Ovary (tissue), 10 donors: ENCODE measurements at places on chromosomes 2 and 18. TPM values are rescaled to one million over a fixed set of nuclear protein-coding genes. Genes with fewer than 3 reads are reported as not detected.

Gene TFPI
- total RNA-seq = 36.0 TPM

GRCh38 chr2:20222014-20222768 lies 2.7 kb downstream of the SDC1 start:
- DNase-seq = no peak

DNA sequence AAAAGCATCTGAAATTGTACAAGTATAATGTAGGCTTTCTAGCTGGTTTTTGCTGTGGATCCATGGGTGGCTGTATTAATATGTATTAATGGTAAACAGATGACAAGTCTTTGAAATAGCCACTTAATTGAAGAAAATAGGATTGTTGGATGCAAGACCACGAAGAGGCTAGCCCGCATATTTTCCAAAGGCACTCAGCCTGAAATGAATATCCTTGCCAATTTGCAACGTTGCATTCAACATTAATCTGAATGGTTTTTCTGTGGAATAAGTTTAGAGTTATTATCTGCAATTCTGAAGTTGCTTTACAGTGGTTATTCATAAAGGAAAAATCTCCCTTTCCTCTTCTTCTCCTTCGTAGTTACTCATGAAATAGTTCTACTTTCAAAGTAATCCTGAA lies 86.2 kb upstream of the SPATS2L start:
- no peak for DNase-seq

- DNase-seq = no peak
Observed at GRCh38 chr18:46160050-46160798, 56.0 kb downstream of the HAUS1 start.

GRCh38 chr18:24595561-24596031 lies 135.2 kb downstream of the HRH4 start:
- no peak for DNase-seq

- no peak for DNase-seq
Observed at GRCh38 chr2:155841442-155841841, 491.1 kb downstream of the NR4A2 start.

DNA sequence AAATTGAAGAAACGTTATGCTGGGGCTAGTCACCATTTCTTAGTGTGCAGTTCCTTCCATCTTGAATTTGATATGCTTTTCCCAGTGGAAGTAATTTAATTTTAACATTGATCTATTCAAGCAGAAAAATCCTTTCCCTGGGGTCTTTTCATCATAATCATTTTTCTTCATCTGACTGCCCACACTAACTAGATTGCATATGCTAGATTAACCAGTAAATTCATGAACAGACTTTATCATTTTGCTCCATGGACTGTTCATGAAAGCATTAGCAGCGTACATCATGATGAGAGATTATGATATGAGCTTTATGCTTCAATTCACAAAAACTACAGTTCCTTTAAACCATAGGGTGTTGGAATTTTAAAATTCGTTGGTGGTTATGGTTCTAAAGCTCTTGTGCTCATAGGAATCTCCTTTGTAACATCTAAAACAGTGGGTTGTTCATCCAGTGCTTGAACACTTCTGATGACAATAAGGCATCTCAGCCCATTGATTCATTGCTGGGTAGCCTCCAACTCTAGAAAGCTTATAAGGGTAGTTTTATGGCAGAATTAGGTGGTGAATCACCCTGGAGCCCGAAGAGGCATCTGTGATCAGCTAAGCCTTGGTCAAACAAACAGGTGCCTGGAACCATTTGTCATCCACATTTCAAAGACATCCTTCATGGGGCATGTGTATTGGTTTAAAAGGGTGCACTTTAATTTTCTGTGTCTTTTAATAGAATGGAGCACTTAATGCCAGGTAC lies 77.2 kb upstream of the NDUFV2 start:
- DNase-seq = no peak

Gene SPHKAP
- total RNA-seq = 0.52 TPM

DNA sequence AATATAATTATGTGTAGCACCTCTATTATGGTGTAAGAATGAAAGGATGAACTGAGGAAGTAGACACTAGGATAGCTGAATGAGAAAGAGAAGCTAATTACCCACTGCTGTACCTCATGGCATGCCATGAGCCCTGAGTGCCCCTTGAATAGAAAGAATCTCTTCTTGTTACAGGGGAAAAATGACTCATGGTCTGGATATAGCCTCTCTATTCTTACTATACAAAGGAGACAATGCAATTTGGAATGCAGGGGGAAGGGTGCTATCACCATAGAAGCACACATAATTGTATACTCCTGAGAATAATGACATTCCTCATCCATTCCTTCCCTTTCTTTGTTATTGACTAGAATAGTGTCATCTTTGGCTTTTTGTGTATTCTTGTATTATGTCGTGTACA lies 385.2 kb downstream of the CDH7 start:
- no peak for DNase-seq

Gene CDH2
- 11.2 TPM for total RNA-seq

DNA sequence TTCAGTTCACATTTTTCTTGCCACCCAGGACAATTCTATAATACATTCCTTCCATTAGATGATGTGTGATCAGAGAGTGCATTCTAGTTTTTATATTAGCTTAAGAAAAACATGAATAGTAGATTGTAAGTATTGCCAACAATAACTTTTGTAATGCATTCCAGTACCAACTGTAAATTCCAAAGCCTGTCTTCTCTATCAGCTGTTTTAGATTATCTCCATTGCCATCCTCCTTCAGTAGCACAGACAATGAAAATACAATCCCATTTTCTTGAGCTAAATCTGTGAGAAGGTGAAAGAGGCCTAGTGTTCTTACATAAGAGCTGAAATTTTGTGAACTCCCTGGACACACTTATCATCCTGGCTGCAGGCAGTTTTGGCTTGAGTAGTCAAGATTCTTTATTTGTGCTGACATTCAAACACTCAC lies 103.9 kb downstream of the CCBE1 start:
- DNase-seq = no peak

GRCh38 chr18:55322178-55322735 lies 265.7 kb downstream of the TCF4 start:
- peak; percentile 89 for DNase-seq

Gene SFTPB
- total RNA-seq = 2.5 TPM

DNA sequence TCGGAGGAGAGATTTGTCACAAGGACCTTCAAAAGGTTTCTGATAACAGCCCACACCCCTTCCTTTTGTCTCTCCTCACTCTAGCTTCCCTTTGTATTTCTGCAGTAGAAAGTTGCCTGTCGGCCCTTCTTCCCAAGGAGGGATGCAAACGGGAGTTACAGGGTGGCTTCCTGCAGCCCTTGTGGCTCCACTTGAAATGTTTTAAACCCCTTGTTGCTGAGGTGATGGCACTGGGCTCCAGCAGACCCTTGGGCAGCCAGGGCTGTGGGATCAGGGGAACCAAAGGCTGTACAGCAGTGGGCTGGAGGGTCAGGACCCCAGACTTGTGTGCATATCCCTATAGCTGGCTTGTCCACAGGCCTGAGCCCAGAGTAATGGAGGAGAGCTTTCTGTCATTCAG lies 62.1 kb downstream of the COA5 start:
- no peak for DNase-seq

- DNase-seq = no peak
Observed at GRCh38 chr2:141021109-141021508, 1109.7 kb downstream of the LRP1B start.

Gene KIAA2012
- not detected for total RNA-seq

Gene TMEM182
- total RNA-seq = 2.4 TPM

GRCh38 chr2:26942543-26943295 lies 27.7 kb upstream of the MAPRE3 start:
- DNase-seq = no peak

- DNase-seq = no peak
Observed at GRCh38 chr2:168789776-168790175, 12.7 kb upstream of the NOSTRIN start.

DNA sequence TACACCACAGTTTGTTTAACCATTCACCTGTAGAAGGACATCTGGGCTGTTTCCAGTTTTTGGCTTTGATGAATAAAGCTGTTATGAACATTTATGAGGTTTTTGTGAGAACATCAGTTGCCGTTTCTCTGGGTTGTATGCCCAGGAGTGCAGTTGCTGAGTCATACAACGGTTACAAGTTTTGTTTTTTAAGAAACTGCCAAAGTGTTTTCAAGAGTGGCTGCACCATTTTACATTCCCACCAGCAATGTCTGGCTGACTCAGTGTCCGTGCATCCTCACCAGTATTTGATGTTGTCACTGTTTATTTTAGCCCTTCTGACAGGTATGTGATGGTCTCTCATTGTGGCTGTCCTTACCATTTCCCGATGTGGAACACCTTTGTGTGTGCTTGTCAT lies 48.0 kb upstream of the GPR17 start:
- no peak for DNase-seq

DNA sequence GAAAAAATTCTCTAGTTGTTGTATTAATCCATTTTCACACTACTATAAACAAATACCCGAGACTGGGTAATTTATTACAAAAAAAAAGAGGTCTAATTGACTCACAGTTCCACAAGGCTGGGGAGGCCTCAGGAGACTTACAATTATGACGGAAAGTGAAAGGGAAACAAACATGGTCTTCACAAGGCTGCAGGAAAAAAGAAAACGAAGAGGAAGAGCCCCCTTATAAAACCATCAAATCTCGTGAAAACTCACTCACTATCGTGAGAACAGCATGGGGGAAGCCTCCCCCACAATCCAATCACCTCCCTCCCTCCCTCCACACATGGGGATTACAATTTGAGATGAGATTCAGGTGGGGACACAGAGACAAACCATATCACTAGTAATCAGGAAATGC lies 61.7 kb upstream of the SPTBN1 start:
- DNase-seq = no peak

DNA sequence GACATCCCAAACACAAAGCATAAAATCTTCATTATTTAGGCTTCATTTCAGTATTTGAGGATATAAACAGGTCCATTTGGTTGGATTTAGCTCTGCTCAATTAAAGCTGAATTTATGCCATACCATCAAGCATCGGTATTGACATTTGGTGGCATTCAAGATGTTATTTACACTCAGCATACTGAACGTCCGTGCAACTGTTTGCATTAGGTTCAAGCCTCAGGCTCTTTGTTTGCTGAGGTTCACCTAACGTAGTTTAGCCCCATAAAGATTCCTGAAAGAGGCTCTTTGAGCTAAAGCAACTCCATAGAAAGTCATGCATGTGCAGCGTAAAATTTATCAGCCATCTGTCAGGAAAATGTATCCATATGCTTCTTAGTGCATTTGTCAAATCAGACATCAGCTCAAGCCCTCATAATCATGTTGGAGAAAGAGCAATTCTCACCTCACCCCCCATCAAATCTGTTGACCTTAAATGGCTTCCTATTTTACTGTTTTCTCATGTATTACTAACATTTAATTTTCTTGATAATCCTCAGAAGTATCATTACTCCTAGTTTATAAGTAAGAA lies 366.9 kb downstream of the EPHA4 start:
- no peak for DNase-seq

DNA sequence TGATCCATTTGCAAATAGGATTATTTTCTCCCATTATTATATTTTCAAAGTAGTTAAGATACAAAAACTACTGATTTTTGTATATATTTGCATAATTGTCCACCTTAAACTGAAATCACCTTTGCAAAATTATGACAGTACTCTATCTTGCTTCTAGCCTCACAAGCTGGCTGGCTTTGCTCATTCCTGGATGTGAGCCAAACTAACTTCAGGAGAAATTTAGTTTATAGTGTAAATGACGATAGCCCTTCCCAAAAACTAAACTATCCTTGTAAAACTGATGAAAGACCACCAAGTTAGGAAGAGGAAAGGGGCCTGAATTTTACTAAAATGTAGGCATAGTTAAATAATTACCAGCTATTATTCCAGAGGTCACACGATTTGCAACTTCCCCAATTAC lies 87.3 kb downstream of the ADD2 start:
- no peak for DNase-seq

DNA sequence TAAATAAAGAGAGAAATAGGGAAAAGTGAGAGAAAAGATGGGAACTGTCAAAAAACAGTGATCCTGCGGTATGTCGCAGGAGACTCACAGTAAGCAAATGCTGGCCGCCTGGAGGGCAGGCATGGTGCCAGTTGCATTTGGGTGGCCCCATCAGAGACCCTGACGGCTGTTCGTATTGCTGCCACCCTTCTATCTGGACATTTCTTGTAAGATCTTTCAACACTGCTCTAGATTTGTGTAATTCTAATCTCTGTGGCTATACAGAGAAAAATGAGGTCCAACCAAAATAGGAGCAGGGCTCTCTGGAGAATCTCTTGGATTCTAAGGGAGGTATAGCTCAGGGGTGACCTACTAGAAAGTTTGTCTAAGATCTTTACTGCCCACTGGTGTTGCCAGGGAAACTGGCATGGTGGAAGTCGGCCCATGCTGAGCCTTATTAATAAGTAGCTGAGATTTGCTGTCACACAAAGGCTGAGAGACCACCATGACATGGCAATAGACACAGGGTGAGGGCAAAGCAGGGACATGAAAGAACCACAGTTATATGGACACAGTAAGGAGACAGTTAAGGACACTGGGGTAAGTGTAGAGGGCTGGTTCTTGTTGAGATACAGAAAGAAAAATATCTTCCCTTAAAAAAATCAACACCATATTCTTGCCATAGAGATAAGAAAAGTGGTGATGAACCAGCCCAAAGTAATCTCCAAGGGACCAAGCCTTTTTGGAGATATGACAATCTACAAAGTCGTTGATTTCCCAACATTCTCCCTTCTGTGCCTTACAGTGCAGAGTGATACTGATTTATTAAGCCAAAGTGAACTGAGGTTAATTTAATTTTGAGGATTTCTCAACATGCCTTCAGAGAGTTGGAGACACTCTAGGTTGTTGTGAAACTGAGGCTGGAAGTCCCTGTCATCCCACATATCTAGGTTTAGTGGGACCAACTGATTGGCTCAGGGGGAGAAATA lies 26.4 kb upstream of the FZD7 start:
- DNase-seq = no peak

GRCh38 chr18:63869374-63869773 lies 18.1 kb upstream of the SERPINB2 start:
- no peak for DNase-seq

DNA sequence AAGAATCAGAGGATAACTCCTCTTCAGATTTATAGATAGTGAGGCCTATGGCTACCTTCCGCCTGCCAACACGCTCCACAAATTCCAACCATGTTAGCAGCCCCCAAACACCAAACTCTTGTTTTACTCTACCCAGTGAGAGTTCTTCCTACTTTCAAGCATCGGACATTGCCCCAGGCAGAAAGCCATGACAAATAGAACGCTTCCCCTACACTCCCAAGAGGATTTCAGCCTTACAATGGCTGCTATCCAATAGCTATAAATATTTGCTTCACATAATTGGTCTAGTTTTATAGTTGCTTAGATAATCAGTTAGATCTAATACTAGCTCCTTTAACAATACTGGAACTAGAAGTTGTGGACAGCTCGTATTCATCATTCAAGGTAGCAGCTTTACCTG lies 503.4 kb upstream of the VRK2 start:
- no peak for DNase-seq

GRCh38 chr18:23259701-23260681 lies 124.7 kb downstream of the CABLES1 start:
- peak; percentile 76 for DNase-seq

Gene FLACC1
- not detected for total RNA-seq

Gene C2orf80
- not detected for total RNA-seq

DNA sequence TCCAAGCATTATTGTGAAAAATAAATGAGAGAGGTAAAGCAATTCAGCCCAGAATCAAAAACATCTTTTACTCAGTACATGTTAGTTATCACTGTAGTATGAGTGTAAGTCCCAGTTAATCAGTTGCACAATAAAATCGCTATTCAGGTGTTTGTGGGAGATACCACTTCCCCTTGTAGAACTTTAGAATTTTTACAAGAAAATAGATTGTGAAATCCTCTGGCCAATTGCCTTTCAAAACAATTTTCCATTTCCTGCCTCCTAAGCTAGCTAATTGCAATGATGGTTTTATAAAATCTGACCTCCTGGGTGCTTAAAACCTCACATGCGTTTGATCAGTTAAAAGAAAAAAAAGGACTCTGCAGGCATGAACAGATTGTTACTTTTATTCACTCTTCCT lies 332.5 kb downstream of the PID1 start:
- DNase-seq = no peak

Gene SLC23A3
- 1.7 TPM for total RNA-seq
